Fibroblast of skin of left biceps (primary cell): ENCODE measurements at places on chromosomes 3 and 15.

DNA sequence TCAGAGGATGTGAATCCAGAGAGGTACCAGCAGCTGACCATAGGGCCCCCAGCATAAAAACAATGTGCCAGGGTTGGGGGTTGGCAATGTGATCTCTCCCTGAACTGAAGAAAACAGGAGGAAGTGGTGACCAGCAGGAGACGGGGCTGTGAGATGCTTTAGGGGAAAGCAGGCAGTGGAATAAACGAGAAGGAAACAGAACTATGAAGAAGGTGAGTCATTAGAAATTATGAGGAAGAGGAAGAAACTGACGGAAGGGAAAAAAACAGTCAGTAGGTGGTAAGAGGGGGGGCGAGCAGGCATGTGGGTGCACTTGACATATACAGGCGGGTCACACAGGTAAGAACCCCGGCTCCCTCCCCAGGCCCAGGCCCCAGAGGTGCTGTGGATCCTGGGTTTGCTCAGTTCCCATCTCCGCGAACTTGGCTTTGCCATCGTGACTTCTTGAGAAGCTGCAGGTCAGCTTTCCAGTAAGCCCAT lies 42.2 kb upstream of the B3GNT5 start:
- DNase-seq = no peak

DNA sequence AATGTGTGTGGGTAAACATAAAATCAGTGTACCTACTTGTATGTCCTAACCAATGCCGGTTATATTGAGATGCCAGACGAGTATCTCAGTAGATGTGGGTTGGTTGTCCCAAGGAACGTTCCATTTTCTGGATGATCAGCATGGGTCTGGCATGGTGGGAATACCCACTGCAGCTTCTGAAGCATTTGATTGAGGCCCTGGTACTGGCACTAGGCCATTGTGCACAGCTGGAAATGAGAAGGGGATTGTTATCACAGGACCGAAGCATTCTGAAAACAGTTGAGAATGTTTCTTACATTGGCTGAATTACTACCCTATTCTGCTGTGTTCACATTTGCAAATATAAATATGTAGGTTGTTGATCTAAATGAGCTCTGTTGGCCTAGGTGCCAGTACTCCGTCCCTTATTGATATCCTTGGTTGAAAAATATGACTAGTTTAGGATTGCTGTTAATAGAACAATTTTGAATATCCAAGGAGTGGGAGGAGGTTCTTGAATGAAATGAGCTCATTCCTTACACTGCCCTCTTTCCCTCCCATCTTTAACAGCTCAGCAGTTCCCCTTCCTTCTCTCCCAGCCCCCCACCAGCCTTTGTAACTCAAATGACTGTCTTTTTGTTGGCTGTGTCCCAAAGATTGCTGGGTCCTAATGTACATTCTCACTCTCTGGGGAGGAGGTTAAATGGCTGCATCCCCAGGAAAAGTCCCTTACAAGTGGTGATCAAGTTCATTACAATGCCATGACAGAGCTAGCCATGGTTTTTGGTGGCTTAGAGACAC lies 293.3 kb upstream of the TPM1 start:
- no peak for DNase-seq

DNA sequence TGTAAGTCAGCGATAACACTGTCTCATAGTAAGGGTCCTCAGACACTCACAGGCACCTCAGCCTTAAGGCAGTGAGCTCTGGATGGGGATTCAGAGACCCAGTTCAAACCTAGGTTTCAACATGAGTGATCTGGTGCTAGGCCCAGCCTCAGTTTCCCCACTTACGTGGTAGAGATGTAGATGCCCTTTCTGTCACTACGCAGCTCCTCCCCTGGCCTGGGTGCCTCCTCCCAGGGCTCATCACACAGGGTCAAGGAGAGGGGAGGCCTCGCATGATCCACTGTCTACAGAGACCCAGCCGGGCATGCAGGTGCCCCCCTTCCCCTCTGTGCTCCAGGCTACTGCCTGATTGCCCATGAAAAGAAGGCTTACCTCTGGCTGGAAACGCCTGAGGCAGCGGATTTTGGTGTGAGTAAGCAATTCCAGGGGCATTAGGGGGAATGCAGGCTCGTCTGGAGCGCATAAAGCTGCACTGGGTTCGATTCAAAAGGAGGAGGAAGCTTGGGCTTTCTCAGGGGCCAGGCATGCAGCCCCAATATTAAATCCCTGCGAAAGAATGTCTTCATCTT lies 69.8 kb upstream of the ANKRD34C start:
- DNase-seq = no peak

DNA sequence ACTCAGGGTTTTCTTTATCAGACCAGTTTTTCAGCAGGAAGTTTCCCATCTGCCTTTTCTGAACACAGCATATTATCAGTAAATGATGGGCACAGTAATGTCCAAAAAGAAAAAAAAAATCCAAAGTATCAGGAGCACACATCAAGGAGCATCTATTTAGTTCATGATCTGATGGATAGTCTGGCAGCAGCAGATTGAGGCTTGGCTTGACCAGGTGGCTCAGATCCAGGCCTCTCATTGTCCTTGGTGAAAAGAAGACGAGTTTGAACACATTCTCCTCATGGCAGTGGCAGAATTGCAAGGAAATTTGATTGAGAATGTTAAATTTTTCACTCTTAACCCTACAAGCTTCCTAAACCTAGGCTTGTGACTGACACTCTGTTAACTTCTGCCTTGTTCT lies 192.9 kb downstream of the OXSM start:
- DNase-seq = no peak

- DNase-seq = no peak
These were observed at the start of gene CADPS for GRCh38 chr3:62874711-62875557. Gene CADPS (minus strand): TSS chr3:62875416. CDS start chr3:62875029, 387 bp downstream.

DNA sequence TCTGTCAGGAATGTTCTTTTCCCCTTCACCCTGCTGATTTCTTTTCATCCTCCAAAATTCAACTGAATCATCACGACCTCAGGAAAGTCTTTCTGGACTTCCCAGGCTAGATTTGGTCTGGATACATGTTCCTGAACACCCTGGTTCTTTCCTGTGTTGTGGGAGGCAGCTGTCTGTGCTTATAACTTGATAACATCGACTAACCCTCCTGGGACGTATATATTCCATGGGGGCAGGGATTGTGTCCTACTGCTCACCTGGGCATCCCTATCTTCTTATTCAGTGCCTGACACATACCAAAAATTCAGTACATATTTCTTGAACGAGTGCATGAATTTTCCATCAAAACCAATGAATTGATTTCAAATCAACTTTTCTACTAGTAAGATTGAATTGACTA lies 47.6 kb upstream of the MEF2A start:
- DNase-seq = no peak

DNA sequence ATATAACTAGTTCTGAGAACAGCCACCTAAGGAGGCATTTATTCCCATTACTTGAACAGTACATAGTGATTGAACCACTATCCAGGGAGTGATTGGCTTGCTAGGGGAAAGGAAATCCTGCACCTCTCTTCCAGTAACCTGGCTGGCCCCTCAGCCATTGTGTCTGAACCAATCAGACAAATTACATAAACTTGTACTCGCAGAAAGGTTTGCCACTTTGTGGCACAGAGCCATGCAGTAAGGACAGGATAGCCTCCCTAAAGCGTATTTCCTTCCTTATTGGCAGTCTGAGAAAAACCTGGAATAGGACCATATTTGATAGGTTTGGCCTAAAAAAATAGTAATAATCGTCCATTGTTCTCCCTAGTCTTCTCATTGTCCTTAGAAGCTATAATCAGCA lies 19.0 kb downstream of the CMSS1 start:
- DNase-seq = no peak

DNA sequence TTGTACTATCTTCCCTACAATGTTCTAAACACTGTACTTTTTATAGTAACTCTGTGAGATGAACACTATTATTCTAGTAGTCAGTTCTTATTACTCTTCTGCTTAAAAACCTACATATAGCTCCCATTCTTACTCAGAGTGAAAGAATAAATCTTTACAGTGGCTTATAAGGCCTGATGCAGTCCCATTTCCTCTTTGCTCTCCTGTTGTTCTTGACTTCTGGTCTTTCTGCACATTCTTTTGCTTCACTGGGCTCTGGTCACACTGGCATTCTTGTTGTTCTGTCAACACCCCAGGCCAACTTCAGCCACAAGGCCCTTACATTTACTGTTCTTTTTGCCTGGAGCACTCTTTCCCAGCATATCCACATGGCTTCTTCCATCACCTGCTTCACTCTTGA lies 58.2 kb upstream of the TP63 start:
- no peak for DNase-seq

GRCh38 chr3:63662500-63662899 lies 10.0 kb downstream of the SNTN start:
- DNase-seq = no peak

DNA sequence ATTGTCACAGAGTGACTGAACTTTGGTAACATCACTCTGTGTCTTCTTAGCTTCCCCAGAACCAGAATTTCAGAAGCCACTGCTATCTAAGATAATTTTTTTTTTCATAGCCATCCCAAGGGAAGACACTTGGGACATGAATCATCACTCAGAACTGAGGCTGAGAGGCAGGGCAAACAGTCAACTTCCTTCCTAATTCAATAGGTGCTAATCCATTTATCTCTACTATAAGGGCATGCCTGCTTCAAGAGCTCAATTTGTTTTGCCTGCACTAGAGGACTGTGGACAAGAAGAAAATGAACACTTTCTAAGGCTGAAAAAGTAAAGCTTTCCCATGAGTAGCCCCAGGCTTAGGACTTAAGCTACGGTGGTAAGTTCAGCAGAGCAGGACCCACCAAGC lies 56.7 kb upstream of the MYRIP start:
- DNase-seq = no peak

- no peak for DNase-seq
These were observed 233.0 kb downstream of the EPHA3 start for GRCh38 chr3:89340408-89340807.

DNA sequence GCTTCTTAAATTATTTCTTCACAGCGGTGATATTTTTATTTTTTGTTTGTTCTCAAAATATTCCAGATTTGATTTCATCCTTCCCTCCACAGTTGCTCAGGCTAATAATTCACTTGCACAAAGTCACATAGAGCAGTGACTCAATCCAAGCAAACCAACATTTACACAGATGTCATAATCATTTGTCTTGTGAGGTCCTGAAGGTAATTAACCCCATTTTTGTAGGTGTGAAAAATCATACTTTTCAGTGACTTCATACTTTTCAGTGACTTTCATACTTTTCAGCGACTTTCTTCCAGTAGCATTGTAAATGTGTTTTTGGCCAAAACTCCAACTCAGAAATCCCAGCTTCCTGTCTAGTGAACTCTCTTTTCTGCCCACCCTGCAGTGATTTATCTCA lies 32.1 kb downstream of the CD200 start:
- no peak for DNase-seq

DNA sequence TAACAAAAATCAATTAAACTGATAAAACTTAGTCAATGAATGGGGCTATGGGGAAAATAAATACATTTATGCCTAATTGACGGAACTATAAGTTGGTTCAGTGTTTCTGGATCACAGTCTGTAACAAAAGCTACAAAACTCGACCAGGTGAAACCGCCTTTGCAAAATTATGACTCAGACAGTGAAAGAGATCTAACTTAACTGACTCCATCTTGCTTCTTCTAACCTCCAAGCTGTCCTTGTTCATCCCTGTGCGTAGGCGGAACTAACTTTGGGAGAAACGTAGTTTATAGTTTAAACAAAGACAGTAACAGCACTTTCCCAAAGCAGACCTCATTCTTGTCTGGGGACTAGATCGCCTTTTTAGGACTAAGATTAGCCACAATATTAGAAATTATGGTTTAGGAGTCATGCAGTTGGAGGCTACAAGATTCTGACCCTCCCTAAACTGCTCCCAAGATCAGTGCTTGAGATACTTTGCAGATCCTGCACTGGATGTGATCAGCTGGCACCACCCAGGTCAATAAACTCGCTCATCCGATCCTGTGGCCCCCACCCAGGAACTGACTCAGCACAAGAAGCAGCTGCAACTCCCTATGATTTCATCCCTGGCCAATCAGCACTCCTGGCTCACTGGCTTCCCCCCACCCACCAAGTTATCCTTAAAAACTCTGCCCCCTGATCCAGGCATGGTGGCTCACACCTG lies 7.2 kb upstream of the MFGE8 start:
- no peak for DNase-seq

DNA sequence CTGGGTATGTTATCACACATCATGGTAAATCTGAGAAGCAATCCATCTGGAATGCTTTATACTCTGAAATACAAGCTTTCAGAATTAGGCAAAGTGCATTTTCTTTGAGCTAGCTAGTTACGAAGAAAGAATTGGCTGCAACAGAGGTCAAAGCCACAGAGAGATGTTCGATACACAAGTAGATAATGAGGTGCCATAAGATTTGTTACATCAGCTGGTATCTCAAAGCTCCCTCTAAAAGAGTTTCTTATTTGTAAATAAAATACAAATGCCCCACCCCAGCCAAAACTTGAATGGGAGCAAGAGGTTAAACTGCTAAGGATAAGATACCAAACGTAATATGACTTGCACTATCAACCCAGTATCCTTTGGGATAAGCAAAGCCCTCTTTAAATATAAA lies 84.0 kb upstream of the SLCO3A1 start:
- no peak for DNase-seq

DNA sequence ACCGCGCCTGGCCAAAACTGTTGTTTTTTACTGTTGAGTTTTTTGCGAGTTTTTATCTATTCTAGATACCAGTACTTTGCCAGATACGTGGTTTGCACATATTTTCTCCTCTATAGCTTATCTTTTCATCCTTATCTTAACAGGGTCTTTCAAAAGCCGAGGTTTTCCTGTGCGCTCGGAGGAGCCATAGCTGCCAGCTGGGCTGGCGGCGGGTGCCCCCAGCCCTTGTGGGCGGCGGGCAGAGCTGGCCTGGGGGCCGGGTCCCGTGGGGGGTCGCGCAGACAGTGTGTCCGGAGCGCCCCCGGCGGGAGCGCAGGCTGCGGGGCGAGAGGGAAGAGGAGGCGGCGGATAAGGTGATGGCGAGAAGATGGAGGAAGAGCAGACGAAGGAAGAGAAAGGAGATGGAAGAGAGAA lies 11.1 kb upstream of the EIF4A2 start:
- DNase-seq = no peak

DNA sequence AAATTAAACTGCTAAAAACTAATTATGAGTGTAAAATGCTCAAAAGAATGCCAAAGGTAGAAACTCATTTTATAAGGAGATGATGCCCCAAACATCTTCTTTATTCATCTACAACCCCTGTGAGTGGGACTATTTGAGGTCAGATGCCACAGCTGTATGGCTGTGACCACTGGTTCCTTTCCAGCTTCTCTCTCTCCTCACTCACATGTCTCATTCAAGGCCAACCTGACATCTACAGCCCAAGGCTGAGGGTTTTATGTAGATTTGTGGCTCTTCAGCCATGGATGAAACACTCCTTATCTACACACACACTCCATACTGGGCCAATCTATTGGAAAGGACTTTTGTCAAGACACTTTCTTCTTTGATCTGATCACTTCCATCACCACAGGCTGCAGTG lies 231.3 kb downstream of the KCNMB2 start:
- no peak for DNase-seq

GRCh38 chr3:11655196-11655928 lies 11.6 kb upstream of the VGLL4 start:
- DNase-seq = no peak

- no peak for DNase-seq
These were observed 35.8 kb downstream of the CTNNB1 start for GRCh38 chr3:41234823-41235721.
